NCI-H460 (cell line): ENCODE measurements at places on chromosomes 3 and 15. TPM values are rescaled to one million over a fixed set of nuclear protein-coding genes. Genes with fewer than 3 reads are reported as not detected.

Gene ICE2
- 49.0 and 49.2 TPM in 2 replicates for total RNA-seq

Gene LSM3
- total RNA-seq: 12.9 and 15.4 TPM in 2 replicates

Gene OIP5
- total RNA-seq: 20.9 and 21.4 TPM in 2 replicates

Gene ITIH3
- total RNA-seq: not detected in 2 replicates

Gene POLQ
- 4.0 and 5.8 TPM in 2 replicates for total RNA-seq

Gene OCA2
- total RNA-seq: 0.40 and 0.81 TPM in 2 replicates

Gene SLC2A2
- total RNA-seq: not detected in 2 replicates

Gene SLC28A1
- total RNA-seq: not detected in 2 replicates

Gene ITPKA
- total RNA-seq: 1.4 and 1.6 TPM in 2 replicates

Gene GOLGA6L10
- 0.75 and 2.2 TPM in 2 replicates for total RNA-seq

Gene NECTIN3
- total RNA-seq: 2.2 and 3.8 TPM in 2 replicates

Gene PDE8A
- total RNA-seq: 39.7 and 44.6 TPM in 2 replicates

Gene AGBL1
- total RNA-seq: 0.02 TPM in 1 of 2 replicates, not detected in the other

Gene AP3B2
- 0.89 and 1.1 TPM in 2 replicates for total RNA-seq

Gene KLHL24
- 17.5 and 19.9 TPM in 2 replicates for total RNA-seq

Gene AP2M1
- 110 and 117 TPM in 2 replicates for total RNA-seq

Gene LRRC15
- total RNA-seq: not detected in 2 replicates

DNA sequence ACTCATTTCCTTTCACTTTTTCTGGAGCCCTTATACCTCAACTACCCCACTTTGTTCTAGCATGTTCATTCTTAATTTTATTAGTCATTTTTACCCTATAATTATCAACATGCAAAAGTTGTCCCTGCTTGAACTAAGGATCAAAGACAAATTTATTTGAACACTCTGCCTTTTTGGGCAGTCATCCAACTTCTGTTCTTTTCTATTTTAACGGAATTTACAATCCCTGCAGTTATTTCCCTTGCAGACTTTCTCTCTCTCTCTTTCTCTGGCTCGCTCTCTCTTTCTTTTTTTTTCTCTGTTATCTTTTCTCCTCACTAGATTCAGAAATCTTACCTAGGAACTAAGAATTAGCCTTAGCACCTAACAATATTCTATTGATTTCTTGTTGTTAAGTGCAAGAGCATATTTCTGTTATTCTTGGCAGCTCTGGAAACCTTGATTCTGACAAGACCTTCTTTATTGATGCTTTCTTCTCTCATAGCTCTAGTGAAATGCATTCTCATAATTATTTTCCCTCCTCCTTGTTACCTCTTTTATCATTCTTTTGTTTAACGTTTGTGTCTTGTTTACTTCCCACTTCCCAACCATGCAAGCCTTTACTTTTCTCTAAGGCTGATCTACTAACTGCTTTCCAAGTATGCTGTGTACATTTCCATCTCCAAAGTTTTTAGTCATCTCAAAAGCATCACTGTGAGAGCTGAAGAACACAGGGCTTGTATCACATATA is 951.6 kb downstream of the DIPK2A start:
- DNase-seq: no peak

- DNase-seq: no peak
Measured at GRCh38 chr3:187677604-187678003, 7.4 kb upstream of the SST start.

GRCh38 chr3:24145481-24145880 is 200.4 kb downstream of the NR1D2 start:
- no peak for DNase-seq

GRCh38 chr3:149647285-149647684 is 10.5 kb downstream of the WWTR1 start:
- DNase-seq: no peak

DNA sequence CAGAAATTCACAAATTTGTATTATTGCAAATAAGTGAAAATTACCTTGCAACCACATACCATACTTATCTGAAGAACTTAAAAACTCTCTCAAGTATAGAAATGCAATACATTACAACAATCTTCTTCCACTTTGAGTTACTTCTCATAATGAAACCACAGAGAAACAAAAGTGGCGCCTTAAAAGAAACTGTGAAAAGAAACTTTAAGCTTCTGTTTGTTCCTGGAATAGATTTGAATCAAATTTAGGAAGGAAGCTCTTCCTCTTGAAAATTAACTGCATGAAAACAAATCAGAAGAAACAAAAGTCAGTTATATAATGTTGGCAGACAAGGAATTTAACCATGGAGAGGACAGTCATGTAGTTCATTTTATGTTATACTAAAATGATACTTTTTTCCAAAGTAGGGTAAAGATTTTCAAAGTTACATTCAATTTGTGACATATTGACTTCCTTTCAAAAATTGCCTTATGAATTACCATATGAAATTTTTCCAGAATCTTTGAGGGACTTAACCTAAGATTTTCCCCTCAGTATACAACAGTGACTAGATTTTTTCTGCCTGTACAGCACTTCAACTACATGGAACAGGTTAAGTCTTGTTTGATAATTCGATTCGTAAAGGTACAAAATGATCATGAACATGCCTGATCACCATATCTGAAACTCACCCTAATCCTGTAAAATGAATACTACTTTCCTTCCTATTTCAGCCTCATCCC is 57.6 kb upstream of the TNFSF10 start:
- no peak for DNase-seq

GRCh38 chr3:53256704-53257055 is 858 bp upstream of the TKT start:
- no peak for DNase-seq

DNA sequence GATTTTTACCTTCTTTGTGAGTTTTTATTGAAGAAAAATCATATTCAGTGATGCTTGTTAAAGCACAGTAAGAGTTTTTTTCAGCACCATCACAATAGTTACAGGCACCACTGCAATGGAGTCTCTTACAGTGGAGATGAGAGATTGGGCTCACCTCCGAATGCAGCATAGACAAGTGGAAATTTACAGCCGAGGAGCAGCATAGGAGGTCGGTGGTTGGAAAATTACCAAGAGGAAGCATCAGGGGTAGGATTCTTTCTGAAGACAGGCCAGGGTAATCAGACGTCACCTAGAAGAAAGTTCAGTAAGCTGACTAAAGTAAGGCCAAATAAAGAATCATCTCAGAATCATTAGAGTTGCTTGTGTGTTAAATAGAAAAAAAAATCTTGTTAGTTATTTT is 491.6 kb downstream of the RBMS3 start:
- DNase-seq: no peak

- DNase-seq: no peak
Measured at GRCh38 chr3:79255702-79256101, 512.1 kb downstream of the ROBO1 start.

DNA sequence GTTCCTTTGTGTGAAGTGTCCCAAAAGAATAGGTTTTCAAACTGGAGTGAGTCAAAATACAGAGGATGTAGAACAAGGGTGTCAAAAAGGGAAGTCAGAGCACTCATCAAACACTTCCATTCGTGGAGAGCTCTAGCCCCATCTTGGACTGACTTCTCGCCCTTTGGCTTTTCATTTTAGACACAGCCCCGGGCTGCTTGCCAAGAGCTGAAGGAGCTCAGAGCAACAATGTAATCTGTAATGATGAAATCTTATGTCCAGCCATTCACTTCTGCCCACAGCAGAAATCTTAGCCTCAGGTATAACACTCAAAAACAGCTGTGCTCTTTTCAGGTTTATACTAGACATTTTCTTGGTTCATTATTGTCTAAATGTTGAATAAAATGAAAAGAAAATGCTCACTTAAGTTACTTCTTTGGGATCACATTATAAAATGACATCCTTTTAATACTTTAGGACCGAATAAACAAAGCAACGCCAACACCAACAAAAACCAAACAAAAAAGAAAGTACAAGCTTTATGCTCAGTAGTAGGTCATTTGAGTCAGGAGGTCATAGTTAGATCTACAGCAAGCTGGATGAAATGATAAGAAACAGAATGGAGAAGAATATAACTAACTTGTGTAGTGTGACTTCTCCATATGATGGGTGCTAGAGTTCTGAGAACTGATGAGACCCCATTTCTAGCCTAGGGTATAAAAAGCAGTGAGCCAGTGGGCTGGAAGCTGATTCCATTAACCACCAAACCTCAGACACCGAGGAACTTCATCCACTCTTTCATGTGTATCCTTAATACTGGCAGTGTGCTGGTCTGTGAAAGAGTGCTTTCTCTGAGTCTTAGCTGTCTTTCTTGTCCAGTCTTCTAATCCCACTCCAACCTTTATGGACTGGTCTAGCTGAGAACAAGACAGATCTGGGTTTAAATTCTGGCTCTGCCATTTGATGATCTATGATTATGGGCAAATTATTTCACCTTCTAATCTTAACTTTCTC is 131.8 kb upstream of the SLC7A14 start:
- no peak for DNase-seq

DNA sequence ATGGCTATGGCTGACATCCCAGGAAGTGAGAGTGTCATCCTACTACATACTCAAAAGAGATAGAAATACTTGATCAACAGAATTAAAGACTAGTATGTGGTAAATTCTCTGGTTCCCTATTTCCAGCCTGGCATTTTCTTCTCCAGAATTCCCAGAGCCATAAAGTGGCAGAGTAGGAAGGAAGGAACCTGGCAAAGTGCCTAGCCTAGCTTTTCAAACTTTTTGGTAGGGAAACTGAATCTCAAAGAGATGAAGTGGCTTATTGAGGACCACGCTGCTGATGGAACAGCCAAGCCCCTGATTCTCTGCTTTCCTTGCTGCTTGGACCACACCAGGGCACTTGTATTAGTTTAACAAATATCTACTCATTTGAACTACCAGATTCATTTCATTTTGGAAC is 312.4 kb upstream of the RORA start:
- DNase-seq: no peak

- DNase-seq: no peak
Measured at GRCh38 chr3:18402239-18402799, 22.8 kb downstream of the SATB1 start.

DNA sequence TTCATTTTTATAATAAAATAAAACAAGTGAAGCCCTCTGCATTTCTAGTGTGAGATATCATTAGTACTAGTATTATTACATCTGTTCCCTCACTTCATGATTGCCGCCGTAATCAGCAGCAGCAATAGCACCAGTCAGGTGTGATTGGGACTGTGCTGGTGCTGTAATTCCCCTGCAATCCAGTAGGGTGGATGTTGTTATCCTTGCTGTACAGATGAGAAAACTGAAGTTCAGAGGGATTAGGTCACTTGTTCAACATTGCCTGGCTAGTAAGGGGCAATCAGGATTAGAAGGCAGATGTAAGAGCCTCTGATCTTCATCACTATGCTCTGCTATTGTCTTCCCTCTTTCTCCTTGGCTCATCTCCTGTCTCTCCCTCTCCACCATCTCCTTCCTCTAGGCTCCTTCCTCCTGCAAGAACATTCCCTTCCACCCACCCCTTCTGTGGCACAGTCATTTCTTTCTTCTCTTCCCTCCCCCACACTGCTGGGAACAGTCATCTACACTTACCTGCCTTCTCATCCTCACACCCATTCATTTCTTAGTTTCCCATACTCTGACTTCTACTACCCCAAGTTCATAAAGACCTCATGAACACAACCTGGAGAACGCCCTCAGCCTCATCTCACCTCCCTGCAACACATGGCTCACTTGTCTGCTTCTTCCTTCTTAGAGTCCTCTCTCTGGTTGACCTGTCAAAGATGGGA is 29.7 kb downstream of the CRYGS start:
- DNase-seq: peak; percentile 2

DNA sequence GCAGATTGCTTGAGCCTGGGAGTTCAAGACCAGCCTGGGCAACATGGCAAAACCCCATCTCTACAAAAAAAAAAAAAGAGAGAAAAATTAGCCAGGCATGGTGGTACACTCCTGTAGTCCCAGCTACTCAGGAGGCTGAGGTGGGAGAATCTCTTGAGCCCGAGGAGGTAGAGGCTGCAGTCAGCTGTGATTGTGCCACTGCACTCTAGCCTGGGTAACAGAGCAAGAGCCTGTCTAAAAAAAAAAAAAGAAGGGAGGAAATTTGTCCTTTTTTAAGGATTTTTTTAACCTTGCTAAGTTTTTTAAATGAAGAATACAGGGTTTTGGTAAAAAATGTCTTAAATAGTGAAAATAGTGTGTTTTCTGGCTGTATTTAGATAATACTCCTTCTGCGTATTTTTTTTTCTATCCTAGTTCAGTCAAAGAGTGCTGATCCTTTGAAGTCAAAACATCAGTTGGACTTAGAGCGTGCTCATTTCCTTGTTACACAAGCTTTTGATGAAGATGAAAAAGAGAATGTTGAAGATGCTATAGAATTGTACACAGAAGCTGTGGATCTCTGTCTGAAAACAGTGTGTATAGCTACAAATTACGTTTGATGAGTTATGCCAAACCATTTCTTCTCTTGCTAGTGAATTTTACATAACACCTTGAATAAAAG is 11.1 kb downstream of the CAPN7 start:
- no peak for DNase-seq

DNA sequence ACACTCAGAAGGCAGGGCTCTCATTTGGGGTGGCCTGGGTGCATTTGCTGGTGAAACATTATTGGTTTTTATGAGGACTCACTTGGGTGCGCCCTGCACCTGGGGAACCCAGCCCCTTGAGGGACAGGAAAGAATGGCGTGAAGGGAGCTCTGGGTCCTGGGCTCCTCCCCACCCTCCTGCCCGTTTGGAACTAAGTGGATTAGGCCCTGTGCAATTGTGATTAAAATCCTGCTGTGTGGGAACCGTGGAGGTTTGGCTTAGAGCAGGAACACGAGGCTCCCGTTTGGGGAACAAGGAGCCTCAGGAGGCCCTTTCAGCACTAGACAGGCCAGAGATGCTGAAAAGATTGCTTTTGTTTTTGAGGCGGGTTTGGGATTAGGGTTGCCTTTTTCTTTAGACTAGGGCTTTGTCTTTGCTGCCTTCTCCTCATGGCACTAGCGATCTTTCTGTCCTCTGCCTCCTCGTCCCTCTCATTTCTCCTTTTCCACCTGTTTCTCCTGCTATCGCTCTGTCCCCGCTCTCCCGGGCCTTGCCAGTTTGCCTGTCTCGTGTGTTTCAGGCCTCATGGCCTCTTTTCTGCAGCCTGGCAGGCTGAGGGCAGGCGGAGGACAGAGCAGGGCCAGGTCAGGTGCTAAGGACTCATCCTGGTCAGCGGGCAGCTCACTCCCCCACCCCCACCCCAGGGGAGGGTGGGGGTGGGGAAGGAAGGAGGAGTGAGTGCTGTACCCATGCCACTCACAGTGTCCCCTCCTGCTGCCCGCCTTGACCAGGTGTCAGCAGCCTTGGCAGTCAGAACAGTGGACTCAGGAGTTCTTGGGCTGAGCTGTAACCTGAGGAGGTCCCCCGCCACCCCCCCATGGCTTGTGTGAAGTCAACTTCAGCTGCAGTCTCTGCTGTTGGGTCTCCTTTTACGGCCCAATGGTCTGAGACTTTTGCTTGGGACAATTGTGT is 8.6 kb downstream of the MAPKAPK3 start:
- DNase-seq: no peak

- DNase-seq: peak; percentile 83
Measured at GRCh38 chr3:4828279-4829030, 150.8 kb upstream of the BHLHE40 start.

GRCh38 chr3:132659000-132659364 is 627 bp downstream of the ACAD11 start:
- DNase-seq: no peak

- no peak for DNase-seq
Measured at GRCh38 chr3:8298021-8298954, 203.3 kb upstream of the LMCD1 start.

- no peak for DNase-seq
Measured at GRCh38 chr3:194875581-194876402, 190.1 kb downstream of the FAM43A start.
